ENCODE measurements at places on chromosomes 12 and 14. TPM values are rescaled to one million over a fixed set of nuclear protein-coding genes. Genes with fewer than 3 reads are reported as not detected.

MAX gene
- polyA plus RNA-seq = 52.8 TPM

NEK9 gene
- polyA plus RNA-seq = 47.6 TPM

LAG3 gene
- not detected for polyA plus RNA-seq

KIAA0586 gene
- 10.5 TPM for polyA plus RNA-seq

RAPGEF3 gene
- polyA plus RNA-seq = 1.4 TPM

AMN gene
- polyA plus RNA-seq = not detected

GTF2H3 gene
- 24.2 TPM for polyA plus RNA-seq

PAN2 gene
- polyA plus RNA-seq = 7.2 TPM

CEBPE gene
- not detected for polyA plus RNA-seq

Data from GM23248 (cell line).